Thyroid gland (tissue), 4 donors: ENCODE measurements at places on chromosomes 7 and 10. TPM values are rescaled to one million over a fixed set of nuclear protein-coding genes. Genes with fewer than 3 reads are reported as not detected.
A peak's percentile ranks its signal among the peaks of the same experiment; 100 is the strongest.

DNA sequence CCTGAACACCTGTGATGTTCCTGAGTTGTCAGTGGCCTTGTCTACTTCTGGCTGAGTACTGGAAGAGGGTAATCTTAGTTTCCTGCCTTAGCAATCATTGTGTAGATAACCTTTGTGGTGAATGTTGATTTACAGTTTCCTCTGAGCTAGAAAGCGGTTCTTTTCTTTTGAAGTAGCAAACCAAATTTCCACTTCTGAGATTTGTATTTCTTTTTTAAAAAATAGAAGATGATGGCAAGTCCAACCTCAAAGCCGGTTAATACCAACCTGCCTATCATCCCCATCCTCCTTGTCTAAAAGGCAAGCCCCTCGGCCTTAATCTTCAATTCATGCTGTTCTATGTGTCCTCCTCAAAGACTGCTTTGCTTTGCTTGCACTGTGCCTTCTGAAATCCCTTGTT, 12.5 kb upstream of the PALS2 start:
- no peak for DNase-seq

The HYAL4 gene
- not detected for total RNA-seq

GRCh38 chr10:129954492-129955315, 9.4 kb downstream of the EBF3 start:
- DNase-seq: no peak

The OR2A12 gene
- total RNA-seq: not detected

DNA sequence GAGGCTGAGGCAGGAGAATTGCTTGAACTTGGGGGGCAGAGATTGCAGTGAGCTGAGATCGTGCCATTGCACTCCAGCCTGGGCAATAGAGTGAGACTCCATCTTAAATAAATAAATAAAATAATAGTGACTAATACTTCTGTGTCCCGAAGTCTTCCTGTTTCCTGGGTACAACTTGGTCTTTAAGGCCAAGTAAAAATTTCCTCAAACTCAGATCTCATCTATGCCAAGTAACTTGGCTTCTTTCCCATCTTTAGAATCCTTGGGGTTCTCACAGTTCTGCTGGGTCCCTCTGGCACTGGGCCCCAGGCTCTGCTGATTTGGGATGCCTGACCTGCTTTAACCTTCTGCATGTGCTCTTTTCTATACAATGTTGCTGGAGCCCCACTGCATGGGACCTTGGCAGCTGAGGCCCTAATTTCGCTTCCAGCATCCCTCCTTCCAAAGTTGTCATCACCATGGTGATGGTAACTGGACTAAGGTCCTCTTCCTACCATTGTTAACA, 22.7 kb upstream of the AKR1B10 start:
- no peak for DNase-seq

- no peak for DNase-seq
Measured at GRCh38 chr7:97116308-97116707, 1.2 kb upstream of the SDHAF3 start.

DNA sequence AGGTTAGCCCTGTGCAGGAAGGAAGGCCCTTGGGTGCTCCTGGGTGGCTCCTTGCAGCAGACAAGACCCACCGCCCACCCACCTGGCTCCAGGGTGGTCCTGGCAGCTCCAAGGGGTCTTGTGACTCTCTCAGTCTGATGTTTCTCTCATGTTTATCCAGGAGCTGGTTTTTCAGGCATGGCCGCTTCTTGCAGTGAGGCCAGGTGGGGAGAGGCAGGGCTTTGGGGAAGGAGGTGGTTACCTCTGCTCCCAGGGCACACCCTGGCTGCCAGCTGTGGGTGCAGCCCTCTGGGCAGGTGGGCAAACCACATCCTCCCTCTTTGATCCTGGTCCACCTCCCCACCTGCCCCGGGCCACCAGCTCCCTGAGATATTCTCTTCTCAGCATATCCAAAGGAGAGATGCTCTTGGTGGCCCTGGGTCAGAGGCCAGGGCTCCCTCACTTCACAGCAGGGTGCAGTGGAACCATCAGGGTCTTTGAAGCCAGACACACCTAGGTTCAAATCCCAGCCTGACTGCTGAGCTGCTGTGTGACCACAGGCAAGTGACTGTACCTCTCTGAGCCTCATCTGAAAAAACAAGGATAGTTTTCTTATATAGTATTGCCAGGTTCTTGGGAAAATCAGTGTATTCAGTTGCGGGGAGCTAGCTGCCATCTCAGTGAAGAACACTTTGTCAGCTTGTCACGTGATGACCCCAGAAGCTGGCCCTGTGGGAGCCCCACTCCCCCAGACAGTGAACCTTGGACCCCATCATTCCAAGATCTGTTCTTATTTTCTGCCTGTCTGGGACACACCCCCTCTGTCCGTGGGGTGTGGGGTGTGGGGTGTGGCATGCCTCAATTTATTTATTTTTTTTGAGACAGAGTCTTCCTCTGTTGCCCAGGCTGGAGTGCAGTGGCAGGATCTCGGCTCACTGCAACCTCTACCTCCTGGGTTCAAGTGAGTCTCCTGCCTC, 11.5 kb downstream of the GTF2IRD1 start:
- peak; percentile 92 for DNase-seq

The PTPRE gene
- 20.7 TPM for total RNA-seq

- DNase-seq: no peak
Measured at GRCh38 chr7:8360564-8361153, 72.8 kb upstream of the NXPH1 start.

DNA sequence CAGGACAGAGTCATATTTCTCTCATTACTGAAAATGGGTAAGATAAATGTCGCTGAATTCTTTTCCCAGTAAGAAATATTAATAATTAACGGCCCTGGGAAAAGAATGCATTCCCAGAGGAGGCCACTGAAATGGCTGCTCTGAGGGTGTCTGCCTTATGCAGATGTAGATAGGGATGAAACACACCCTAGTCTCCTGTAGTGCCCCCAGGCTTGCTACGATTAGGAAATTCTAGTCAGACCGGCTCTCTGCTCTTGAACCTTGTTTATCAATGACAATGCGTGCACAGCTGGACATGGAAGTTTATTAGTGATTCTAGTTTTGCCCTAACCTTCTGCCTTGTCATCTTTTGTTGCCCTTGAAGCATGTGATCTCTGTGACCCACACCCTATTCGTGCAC, 291.1 kb downstream of the ZNF248 start:
- DNase-seq: no peak

The CD36 gene
- 164 TPM for total RNA-seq

- DNase-seq: no peak
Measured at GRCh38 chr7:131104596-131105293, 222.9 kb upstream of the MKLN1 start.

- no peak for DNase-seq
Measured at GRCh38 chr7:158473946-158474345, 113.7 kb downstream of the PTPRN2 start.

DNA sequence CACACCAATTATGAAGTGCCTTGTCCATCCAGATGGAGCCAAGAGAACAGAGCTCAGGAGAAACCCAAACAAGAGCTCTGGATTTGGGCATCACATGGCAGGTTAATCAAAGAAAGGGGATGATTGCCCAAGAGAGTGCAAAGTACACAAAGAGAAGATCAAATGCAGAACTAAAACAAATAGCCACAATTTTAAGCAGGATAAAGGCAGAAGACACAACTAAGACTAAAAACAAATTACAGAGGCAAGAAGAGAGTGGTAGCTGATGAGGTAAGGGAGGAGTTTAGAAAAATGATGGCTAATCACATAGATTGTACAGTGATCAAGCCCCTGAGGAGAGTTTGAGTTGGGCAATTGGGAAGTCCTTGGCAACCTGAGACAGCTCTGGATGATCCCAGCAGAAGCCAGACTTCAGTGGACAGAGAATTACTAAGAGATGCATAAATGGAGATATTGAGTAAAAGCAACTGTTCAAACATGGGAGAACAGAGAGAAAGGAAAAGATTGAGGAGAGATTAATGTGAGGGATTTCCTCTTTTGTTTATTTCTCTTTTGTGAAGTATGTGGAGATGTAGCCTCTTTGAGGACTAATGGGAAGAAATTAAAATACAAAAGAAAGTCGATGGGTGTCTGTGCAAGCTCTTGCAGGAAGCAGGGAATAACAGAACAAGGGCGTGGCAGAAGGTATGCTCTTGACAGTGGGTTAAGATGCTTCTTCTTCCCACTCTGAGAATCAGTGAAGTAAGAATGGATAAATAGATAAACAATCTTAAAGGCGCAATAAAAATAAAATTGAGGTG, 101.9 kb downstream of the LRRN3 start:
- no peak for DNase-seq

GRCh38 chr10:76885816-76886215, 751.8 kb downstream of the KCNMA1 start:
- DNase-seq: no peak

The DNAJC12 gene
- total RNA-seq: 7.8 TPM

The MSMB gene
- not detected for total RNA-seq

GRCh38 chr10:10551596-10552301, 465.9 kb upstream of the CELF2 start:
- DNase-seq: peak; percentile 14

GRCh38 chr7:5296611-5297226, 14.0 kb downstream of the SLC29A4 start:
- no peak for DNase-seq

DNA sequence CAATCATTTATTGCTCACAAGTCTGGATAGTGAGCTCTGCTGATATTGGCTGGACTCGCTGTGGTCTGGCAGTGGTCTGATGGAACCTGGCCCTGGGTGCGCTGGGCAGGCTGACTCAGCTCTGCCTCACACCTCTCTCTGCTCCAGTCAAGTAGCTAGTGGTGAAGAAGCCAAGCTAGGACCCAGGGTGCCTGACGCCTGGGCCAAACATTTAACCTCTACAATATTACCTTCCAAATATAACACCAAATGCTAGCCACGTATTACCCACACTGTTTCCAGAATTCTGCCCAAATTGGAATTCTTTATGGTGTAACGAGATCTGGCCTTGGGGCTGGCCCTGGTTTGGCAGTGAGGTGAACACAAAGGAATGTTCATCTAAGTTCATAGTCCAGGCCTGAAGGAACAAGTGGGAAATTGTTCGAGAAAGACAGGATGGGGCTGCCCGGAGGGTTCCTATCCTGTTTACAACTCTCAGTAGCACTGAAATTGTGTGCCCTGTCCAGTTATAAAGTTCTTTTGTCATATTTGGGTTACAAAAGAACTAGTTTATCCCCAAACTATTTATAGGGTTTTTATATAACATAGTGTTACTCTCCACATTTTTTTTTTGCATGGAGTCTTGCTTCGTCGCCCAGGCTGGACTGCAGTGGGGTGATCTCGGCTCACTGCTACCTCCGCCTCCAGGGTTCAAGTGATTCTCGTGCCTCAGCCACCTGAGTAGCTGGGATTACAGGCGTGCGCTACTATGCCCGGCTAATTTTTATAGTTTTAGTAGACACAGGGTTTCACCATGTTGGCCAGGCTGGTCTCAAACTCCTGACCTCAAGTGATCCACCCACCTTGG, 16.3 kb downstream of the OR2AE1 start:
- no peak for DNase-seq

- no peak for DNase-seq
Measured at GRCh38 chr7:138584283-138584682, 116.9 kb downstream of the SVOPL start.

GRCh38 chr10:21732067-21732772, 198.2 kb downstream of the MLLT10 start:
- peak; percentile 63 for DNase-seq

DNA sequence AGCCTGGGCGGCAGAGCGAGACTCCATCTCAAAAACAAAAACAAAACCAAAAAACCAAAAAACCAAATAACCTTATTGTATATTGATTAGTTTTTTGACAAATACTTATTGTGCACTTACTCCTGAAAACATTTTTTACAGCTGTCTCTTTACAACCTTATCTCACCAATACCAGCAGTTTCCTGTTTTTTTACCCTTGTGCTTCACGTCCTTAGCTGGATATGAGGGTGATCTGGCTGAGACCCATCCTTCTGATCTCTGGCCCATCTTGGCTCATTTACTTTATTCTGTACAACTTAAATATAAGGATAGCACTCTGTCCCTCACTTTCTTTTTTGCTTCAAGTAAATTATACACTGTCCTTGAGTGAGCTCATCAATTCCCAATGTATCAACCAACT, 104.6 kb upstream of the DNAJB12 start:
- no peak for DNase-seq

- no peak for DNase-seq
Measured at GRCh38 chr10:123160311-123160980, 6.2 kb downstream of the BUB3 start.

The PNLIP gene
- not detected for total RNA-seq

DNA sequence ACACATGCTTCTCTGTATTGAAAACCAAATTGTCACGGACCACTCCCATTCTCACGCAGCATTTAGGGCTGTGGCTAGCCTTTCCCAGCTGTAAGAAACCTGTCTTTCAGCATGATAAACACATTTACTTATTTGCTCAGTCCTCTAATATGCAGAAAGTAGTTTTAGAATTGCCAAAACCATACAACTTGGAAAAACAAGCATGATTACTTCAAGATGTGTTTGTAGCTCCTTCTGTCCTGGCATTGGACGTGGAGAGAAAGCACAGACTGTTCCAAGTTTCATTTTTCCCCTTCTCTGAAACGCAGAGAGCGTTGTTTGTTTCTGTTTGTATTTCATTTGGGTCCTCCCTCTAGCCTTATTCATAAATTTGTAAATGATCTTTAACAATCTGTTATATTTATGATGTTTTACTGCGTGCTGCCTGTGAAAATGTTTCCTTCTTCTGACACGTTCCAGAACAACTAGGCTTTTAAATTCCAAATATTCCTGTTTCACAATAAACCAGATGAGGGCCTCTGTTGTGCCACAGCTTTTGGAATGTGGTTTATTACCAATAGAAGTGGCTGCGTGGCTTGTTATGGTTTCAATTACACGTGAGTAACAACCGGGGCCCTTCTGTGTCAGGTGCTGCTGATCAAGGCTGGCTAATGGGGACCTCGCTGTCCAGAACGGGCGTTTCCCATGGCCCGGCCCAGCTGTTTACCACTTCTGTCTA, 26.1 kb downstream of the MNX1 start:
- no peak for DNase-seq

DNA sequence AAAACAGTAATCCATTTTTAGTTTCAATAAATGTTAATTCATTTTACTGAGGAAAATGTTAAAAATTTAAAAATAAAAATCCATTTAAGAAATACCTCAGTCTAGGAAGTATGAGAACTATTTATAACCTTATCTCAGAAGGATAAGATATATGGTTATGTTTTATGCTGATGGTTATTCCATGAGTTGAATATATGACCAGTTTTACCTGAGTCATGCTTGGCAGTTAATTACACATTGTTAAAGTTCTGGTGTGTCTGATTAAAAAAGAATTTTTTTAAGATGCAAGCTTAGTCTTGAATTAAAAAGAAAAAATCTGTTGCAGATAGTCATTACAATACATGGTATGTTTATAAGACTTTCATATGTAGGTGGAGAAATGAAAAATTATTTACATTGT, 191.7 kb downstream of the ARL4A start:
- DNase-seq: no peak

DNA sequence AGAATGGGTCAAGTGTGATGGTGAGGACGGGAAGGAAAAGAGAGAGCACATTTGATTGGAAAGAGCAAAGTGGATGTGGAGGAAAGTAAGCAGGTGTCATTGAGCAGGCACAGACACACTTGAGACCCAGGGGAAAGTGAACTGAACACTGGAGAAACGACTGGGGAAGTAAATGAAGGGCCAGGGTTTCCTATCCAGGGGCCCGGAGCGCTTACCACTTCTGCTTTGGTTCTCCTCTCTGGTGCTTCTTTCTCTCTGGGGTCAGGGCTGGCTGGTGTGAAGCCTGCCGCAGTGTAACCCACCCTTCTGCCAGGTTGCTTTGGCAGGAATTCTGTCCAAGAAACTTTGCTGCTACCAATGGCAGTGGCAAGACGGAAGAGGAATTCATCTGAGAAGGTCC, 219.3 kb downstream of the SKAP2 start:
- no peak for DNase-seq

- DNase-seq: no peak
Measured at GRCh38 chr7:41268878-41269277, 434.0 kb downstream of the INHBA start.

GRCh38 chr7:46754140-46754720, 827.7 kb downstream of the TNS3 start:
- no peak for DNase-seq
